ENCODE measurements at places on chromosomes 13 and 19. TPM values are rescaled to one million over a fixed set of nuclear protein-coding genes. Genes with fewer than 3 reads are reported as not detected.

DNA sequence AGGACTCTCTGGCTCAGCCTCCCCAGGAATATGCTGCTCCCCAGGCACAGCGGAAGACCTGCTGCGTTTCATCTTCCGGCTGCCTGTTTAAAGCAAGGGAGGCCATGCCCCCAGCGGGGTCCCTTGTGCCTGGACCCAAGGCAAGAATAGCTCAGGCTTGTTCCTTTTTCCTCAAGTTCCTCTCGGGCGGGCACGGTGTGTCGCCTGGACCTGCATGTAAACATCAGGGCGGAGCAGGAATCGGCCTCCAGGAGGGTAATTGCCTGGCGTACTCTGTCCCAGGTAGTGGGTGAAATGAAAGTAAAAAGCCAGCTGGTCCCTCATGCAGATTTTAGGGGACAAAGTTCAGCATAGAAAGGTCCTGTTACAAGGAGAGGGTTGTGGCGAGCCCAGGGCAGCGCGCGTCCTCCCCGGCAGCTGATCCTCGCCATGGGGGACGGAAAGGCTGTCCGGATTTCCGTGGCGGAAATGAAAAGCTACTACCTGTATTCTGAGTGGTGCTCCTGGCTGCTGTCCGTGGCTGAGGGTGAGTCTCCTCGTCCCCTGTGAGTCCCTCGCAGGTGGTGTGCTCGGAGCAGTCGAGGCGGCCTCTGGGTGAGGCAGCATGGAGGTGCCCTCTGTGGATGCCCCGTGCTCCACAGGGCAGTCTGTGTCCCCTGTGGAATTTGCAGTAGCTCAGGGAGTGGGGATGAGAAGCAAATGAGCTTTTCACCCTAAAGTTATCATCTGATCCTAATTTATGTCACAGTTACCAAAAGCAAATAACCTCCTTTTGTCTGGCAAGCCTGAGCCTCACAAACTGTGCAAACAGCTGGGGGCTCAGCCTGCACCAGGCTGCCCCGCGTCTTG lies 16.2 kb downstream of the MCF2L start:
- no peaks in the 10 kb centered on the region for H3K36me3 ChIP-seq
- H3K4me3 ChIP-seq, result no peak overlapping the region
- no peaks in the 10 kb centered on the region for H3K27me3 ChIP-seq
- no peak overlapping the region for H3K27ac ChIP-seq
- DNase-seq, result no peak

NOTCH3 gene
- total RNA-seq, result 0.19 TPM

- H3K27ac ChIP-seq, result no peak overlapping the region
- peaks cover 9% of the 10 kb centered on the region for H3K4me1 ChIP-seq
- H3K4me3 ChIP-seq, result no peak overlapping the region
- H3K36me3 ChIP-seq, result no peaks in the 10 kb centered on the region
- no peak for DNase-seq
These were observed 7.3 kb downstream of the RPS16 start for GRCh38 chr19:39428283-39429112.

- no peaks in the 10 kb centered on the region for H3K4me1 ChIP-seq
- H3K27me3 ChIP-seq, result no peaks in the 10 kb centered on the region
- H3K27ac ChIP-seq, result no peak overlapping the region
- no peaks in the 10 kb centered on the region for H3K36me3 ChIP-seq
- no peak for DNase-seq
These were observed 14.0 kb upstream of the TMPRSS9 start for GRCh38 chr19:2345794-2346663.

GRCh38 chr13:106391681-106392080 lies 143.8 kb downstream of the EFNB2 start:
- DNase-seq, result no peak
- no peaks in the 10 kb centered on the region for H3K36me3 ChIP-seq
- no peaks in the 10 kb centered on the region for H3K27me3 ChIP-seq
- no peak overlapping the region for H3K4me3 ChIP-seq

ZNF530 gene
- 2.1 TPM for total RNA-seq

COL4A1 gene
- total RNA-seq, result not detected

DNA sequence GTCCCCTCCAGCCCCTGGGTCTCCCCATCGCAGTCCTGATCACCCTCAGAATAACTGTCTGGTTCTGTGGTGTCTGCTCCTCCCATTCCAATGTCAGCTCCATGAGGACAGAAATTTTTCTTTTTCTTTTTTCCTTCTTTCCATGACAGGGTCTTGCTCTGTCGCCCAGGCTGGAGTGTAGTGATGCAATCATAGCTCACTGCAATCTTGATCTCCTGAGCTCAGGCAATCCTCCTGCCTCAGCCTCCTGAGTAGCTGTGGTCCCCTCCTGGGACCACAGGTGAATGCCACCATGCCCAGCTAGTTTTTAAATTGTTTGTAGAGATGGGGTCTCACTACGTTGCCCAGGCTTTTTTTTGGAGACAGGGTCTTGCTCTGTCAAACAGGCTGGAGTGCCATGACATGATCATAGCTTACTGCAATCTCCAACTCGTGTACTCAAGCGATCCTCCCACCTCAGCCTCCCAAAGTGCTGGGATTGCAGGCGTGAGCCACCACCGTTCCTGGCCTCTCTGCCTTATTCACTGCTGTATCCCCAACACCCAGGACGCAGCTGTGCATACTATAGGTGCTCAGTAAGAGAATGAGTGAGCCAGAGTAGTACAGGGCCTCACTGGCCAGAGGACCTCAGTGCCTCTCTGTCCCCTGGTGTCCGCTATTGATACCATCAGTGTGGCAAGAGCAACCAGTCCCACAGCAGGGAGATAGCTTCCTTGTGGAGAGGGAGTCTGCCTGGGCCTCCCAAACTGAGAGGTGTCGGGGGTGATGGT lies 5.2 kb upstream of the DOCK6 start:
- no peaks in the 10 kb centered on the region for H3K36me3 ChIP-seq
- H3K4me1 ChIP-seq, result no peaks in the 10 kb centered on the region
- H3K27me3 ChIP-seq, result peaks cover 11% of the 10 kb centered on the region
- DNase-seq, result no peak
- H3K4me3 ChIP-seq, result no peak overlapping the region
- no peak overlapping the region for H3K27ac ChIP-seq

- H3K27me3 ChIP-seq, result no peaks in the 10 kb centered on the region
- H3K27ac ChIP-seq, result no peak overlapping the region
- no peak overlapping the region for H3K4me3 ChIP-seq
- DNase-seq, result no peak
- peaks cover 7% of the 10 kb centered on the region for H3K4me1 ChIP-seq
- H3K36me3 ChIP-seq, result no peaks in the 10 kb centered on the region
These were observed 44.6 kb downstream of the ZNF787 start for GRCh38 chr19:56076498-56076897.

GRCh38 chr13:52599848-52600603 lies 42.2 kb upstream of the HNRNPA1L2 start:
- no peak overlapping the region for H3K27ac ChIP-seq
- H3K36me3 ChIP-seq, result no peaks in the 10 kb centered on the region
- no peak for DNase-seq
- no peak overlapping the region for H3K4me3 ChIP-seq
- no peaks in the 10 kb centered on the region for H3K27me3 ChIP-seq

CNN1 gene
- total RNA-seq, result not detected

SERP2 gene
- total RNA-seq, result not detected

DNA sequence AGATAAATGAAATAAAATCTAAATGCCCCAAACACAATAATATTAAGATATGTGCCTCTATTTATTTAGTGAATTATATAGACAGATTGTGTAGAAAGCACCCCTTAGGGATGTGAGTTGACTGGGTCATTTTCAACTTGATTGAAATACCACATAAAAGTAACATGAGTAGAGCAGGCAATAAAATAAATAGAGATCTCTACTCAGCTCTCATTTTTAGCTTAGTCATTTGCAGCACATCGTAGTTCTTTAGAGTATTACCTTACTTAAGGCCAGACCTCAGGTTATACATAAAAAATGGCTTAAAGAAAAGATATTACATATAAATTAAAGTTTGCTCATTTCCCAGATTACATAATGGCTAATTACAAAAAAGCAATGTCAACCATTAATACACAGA lies 1525.6 kb upstream of the PRR20A start:
- no peaks in the 10 kb centered on the region for H3K36me3 ChIP-seq
- no peak overlapping the region for H3K27ac ChIP-seq
- H3K4me3 ChIP-seq, result no peak overlapping the region
- DNase-seq, result no peak

ZNF430 gene
- total RNA-seq, result 26.4 TPM

TDRD3 gene
- 29.3 TPM for total RNA-seq

- H3K4me3 ChIP-seq, result no peak overlapping the region
- H3K4me1 ChIP-seq, result peaks cover 33% of the 10 kb centered on the region
- no peak overlapping the region for H3K27ac ChIP-seq
- H3K36me3 ChIP-seq, result peaks cover 20% of the 10 kb centered on the region
These were observed 6.3 kb downstream of the CALM3 start for GRCh38 chr19:46607448-46607841.

REEP6 gene
- total RNA-seq, result 1.6 TPM

- no peaks in the 10 kb centered on the region for H3K27me3 ChIP-seq
- H3K4me1 ChIP-seq, result peaks cover 19% of the 10 kb centered on the region
- H3K36me3 ChIP-seq, result peaks cover 18% of the 10 kb centered on the region
These were observed 636 bp upstream of the FOXO1 start for GRCh38 chr13:40666933-40667621.

ZNF296 gene
- total RNA-seq, result 0.57 TPM

DNA sequence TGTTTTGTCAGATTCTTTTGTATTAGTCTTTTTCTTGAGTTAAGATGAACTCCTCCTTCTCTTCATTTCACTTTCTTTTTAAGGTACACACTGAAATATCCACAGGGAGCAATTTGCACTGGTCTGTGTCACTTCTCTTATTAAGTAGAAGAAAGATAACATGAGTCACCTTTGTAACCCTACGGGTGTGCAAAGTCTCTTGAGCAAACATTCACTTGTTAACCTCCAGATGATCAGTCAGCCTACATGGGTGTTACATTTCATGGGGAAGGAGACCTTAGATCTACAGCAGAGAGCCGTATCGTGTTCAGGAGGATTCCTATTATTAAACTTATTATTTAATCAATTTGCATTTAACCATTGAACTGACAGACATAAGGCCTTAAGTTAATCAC lies 5.1 kb downstream of the ZNF507 start:
- no peak for DNase-seq
- peaks cover 16% of the 10 kb centered on the region for H3K36me3 ChIP-seq
- H3K27ac ChIP-seq, result no peak overlapping the region
- peaks cover 36% of the 10 kb centered on the region for H3K4me1 ChIP-seq

ATP8A2 gene
- total RNA-seq, result 0.58 TPM

NOVA2 gene
- total RNA-seq, result not detected

- DNase-seq, result no peak
- H3K27ac ChIP-seq, result no peak overlapping the region
- no peaks in the 10 kb centered on the region for H3K4me1 ChIP-seq
- H3K27me3 ChIP-seq, result no peaks in the 10 kb centered on the region
- no peak overlapping the region for H3K4me3 ChIP-seq
These were observed 96.9 kb downstream of the COL4A1 start for GRCh38 chr13:110209950-110210603.
